ENCODE measurements at places on chromosomes 6 and 20.

- no peak for DNase-seq
Observed at GRCh38 chr6:167697316-167697715, 129.4 kb upstream of the AFDN start.

- no peak for DNase-seq
Observed at GRCh38 chr6:133608620-133609019, 280.3 kb upstream of the TCF21 start.

DNA sequence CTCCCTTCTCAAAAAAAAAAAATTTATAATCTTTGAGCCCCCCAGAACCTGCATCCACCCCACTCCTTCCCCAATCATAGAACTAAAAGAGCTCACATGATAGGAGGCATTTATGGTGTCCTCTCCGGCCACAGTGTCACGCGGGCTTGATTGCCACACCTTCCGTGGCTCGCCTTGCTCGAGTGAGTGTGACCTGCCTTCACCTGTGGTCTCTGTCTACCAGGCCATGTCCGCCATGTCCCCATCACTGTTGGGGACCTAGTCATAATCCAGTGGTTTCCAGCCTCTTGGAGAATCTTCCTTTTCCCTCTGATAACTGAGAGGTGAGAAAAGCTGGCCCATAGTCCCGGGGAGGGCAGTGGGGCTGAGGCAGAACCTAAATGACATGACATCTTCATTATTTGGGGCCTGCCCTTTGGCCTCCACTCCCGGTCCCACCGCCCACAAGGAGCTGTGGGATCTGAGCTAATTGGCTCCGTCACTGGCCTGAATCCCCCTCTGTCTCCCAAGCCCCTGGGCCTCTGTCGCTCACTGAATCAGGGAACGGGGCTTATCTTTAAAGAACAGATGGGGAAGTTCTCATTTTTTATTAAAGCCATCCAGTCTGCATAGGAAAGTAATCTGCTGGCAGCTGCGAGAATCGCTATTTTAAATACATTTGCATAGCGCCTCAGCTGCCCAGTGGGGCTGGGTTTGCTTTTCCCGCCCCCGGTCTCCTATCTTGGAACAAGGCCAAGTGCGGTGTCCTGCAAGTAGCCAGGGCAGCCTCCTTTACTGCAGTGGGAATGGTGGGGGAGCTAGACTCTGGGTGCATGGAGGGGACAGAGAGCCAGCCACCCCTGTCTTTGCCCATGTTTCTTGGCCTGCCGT is 197.6 kb upstream of the PMEPA1 start:
- no peak for DNase-seq

DNA sequence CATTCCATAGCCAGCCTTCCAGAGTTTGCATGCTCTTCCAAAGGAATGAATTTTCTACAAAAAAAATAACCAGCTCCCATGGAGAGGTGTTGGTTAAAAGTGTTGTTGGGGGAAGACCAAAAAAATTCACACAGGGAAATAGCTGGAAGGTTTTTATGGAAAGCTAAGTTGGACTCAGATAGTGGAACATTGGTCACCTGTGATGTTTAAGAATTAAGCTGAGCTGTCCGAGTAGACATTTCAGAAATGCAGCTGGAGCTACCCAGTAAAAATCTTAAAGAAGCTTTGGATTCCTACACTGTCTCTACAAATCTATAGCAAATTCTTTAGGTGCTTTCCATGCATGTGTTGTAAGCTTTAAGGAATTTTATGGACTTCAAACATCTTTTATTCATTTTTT is 155.5 kb downstream of the THBS2 start:
- DNase-seq, result no peak

- DNase-seq, result no peak
Observed at GRCh38 chr6:140671926-140672325, 1297.5 kb upstream of the CITED2 start.

DNA sequence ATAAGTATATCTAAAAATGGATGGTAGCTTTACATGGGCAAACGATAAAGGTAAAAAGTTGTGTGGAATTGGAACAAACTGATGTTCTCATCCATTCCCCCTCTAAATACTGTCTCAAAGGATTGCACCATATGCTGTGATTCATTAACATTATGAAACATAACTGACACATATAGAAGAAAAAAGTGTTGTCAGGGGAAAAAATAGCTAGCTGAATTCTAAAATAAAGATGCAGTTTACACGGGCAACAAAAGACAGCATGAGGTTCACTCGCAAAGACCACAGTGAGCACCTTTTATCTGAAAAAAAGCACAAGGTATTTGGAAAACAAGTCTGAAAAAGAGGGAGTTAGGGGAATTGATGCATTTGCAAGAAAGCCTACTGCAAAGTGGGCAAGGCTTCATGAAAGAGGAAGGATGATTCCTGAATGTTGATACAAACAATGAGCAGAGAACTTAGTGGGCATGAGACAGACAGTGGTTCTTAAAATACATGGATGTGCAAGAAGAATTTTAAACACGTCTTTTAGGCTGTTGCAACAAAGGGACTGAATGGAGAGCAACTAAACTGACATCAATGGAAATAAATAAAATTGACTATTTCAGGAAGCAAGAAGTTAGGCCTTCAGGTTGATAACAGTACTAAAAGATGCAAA is 280.9 kb downstream of the KIF16B start:
- no peak for DNase-seq

DNA sequence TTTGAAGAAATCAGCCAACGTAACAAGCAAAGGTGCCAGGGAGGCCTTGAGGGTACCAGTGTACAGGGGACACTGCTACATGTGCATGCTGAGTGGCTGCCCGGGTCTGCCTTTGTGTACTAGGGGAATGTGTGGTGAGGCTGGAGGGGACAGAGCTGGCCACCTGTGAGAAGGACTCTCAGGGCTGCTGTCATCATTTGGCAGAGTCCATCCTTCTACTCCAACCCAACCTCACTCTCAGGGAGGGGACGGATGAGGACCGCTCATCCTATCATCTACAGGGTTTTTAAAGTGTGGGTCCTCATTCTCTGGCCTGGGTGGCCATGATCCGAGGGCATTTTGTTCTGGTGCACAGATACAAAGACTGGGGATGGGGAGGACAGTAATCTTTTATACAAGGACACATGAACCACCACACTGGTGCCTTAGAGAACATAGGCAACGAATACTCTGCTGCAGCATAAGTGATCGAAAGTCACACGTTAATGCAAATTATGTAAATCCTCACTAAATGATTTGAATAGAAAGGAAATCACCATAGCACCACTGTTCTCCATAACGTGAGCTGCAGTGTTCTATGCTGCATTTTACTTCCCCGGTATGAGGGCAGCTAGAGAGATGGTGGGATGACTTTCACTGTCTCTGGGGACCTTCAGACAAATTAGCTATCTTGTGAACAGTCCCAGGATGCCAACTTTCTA is 181.4 kb downstream of the GMPR start:
- no peak for DNase-seq

Measured in retinal pigment epithelial cell (primary cell).